ENCODE measurements at places on chromosomes 13 and 19.

GRCh38 chr19:11380653-11381537 lies 3.2 kb downstream of the EPOR start:
- DNase-seq: peak; percentile 95

GRCh38 chr13:24147570-24147963 lies 13.0 kb upstream of the SPATA13 start:
- no peak for DNase-seq

- peak; percentile 42 for DNase-seq
Measured at GRCh38 chr19:46841458-46842083, 9.1 kb downstream of the AP2S1 start.

GRCh38 chr13:80504453-80504852 lies 163.5 kb upstream of the SPRY2 start:
- peak; percentile 8 for DNase-seq

- peak; percentile 92 for DNase-seq
Measured at GRCh38 chr19:10617409-10618121, 7.8 kb upstream of the SLC44A2 start.

GRCh38 chr13:80145171-80145690 lies 195.7 kb downstream of the SPRY2 start:
- no peak for DNase-seq

DNA sequence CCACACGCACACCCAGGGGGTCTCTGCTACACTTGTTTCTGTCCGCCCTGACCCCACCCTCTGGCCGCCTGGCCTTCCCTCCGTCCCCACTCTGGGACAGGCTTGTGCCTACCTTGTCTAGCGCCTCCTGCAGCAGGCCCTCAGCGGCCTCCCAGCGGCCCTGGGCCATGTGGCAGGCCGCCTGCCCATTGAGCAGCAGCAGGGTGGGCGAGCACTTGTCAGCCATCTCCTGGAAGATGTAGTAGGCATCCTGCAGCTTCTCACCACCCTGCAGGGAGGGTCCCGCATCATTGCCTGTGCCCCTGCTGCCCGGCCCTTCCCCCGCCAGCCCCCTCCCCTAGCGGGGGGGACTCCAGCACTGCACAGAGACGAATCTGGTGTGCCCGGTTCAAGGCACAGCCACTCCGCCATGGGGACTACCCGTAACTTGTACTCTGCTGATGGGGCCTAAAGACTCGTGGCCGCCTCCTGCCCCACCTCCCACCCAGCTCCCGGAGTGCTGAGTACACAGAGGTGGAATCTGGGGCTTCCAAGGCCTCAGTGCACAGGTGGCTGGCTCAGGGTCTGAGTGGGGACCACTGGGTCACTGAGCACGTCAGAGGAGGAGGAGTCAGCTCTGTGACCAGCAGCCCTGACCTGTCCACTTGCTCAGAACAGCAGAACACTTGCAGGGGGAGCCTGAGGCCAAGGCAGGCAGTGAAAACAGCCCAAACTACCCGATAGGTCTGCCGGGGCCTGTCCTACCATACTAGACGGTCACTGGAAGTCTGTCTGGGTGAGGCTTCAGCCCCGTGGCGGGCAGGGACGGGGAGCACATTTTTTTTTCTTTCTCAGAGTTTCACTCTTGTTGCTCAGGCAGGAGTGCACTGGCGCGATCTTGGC lies 7.4 kb upstream of the CERS1 start:
- DNase-seq: no peak

GRCh38 chr13:39100996-39101738 lies 62.9 kb downstream of the NHLRC3 start:
- no peak for DNase-seq

Measured in NCI-H226 (cell line).